ENCODE measurements at places on chromosomes 3 and 15.

- peak; percentile 55 for DNase-seq
Observed at GRCh38 chr15:74531144-74531811, 9.7 kb upstream of the ARID3B start.

DNA sequence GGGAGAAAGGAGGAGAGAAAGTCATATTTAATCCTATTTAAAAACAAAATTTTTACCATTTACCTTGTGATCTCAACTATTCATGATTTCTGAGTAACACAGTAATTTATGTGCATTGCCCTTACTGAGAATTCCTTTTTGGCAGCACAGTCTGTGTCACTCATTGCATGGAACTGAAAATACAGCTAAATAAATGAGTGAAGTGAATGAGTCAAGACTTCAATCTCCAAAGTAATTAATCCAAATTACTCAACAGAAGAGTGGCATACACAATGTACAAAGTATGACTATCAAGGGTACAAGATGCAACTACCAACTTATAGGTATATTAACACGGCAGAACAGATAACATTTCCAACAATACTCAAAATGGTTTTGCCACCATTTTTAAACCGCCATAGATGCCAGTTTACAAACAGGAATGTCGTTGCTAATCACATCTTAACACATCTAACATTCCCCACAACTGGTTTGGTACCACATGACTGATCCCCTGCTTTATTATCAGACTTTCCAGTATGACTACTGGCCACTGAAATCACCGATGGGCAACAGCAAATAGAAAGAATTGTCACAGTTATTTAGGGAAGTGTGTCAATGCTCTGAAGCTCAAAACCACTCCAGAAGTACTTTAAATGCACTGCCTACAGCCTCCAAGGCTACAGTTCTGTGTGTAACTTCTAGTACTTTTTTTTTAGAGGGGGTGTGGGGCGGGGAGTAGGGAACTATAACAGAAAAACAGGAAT, 410.4 kb downstream of the SHQ1 start:
- no peak for DNase-seq

DNA sequence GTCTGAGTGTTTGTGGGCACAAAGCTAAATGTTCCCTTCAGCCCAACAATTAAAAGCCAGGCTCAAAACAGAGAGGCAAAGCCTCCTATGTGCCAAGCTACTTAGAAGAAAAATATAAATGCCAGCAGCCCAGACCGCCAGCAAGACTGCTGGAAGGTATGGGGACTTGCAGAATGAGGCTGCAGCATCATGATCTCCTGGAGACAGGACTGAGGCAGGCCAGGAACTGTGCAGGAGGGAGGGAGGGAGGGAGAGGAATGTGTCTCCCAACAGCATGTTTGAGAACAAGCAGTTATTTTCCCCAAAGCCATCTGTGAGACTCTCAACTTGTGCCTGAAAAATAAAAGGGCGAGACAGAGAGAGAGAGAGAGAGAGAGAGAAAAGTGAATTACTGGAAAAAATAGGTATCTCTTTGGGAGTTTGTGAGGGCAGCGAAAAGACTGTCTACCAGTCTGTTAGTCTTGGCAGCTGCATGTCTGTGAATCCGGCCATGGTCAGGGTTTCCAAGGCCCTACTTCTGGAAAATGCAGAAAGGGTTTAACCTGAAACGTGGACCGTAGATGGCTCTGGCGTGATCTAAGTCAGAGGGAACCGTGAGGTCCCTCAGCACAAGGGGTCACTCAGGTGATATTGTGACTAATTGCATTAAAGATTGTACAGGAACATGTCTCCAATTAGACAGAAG, 139.7 kb upstream of the COL8A1 start:
- DNase-seq = no peak

GRCh38 chr3:48022178-48022577, 6.0 kb upstream of the MAP4 start:
- DNase-seq = no peak

DNA sequence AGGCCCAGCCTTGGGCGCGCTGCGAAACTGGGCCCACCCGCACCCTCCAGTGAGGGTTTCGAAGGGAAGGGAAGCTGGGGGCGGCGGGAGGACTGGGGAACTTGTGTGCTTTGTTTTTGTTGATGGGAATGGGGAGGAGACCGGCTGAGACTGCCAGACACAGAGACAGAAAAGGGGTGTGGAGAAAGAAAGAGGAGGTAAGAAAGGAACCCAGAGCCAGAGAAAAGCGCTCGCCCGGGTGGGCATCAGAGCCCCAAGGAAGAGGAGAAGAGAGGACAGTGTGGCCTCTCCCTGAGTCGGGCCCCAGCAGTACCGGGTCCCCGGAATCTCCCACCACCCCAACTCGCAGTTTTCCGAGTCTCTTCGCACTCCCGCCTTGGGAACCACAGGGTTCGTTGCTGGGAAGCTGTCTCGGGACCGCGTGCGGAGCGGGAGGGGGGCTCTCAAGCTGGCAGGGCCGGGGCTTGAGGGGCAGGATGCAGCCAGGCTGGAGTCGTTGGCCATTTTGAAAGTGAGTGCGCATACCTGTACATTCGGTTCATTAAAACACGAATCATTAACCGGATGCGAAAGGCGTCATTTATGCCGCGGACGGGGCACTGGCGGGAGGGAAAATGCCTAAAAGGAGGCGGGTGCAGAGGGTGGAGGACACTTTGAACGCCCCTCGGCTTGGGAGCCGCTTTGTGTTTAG, 3.1 kb downstream of the SKOR1 start:
- DNase-seq = no peak

DNA sequence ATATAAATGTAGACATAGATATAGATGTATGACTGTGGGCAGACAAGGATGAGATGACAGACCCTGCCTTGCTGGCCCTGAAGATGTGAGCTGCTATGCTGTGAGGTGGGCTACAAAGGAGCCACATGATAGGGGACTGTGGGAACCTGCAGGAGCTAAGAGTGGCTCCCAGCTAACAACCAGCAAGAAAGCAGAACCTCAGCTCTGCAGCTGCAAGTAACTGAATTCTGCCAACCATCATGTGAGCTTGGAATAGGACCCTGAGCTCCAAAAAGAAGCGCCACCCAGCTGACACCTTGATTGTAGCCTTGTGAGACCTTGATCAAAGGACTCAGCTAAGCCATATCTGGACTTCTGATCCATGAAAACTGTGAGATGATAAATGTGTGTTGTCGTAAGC, 123.3 kb upstream of the GRM7 start:
- no peak for DNase-seq

- no peak for DNase-seq
Observed at GRCh38 chr3:171044835-171045793, 18.6 kb upstream of the SLC2A2 start.

DNA sequence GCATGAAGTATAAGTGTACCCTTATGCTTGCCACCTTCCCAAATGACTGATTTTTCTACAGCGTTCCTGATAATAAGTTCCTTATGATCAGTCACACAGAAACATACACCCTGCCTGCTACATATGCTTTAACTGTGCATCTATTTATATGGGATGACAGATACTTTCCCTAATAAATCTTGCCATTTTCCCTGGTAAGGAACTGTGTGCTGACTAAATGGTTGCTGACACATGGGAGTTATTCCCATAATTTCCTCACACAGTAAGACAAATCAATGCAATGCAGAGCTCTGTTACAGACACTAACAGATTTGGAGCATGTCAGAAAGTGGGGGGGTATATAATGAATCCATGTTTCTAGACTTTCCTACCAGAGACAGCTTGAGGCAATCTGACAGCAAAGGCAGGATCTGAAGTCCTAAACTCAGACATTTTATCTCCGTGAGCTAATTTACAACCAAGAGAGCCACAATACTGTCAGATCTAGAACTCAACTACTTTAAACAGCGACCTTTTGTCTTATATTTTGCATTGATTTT, 86.9 kb upstream of the TCF12 start:
- DNase-seq = no peak

DNA sequence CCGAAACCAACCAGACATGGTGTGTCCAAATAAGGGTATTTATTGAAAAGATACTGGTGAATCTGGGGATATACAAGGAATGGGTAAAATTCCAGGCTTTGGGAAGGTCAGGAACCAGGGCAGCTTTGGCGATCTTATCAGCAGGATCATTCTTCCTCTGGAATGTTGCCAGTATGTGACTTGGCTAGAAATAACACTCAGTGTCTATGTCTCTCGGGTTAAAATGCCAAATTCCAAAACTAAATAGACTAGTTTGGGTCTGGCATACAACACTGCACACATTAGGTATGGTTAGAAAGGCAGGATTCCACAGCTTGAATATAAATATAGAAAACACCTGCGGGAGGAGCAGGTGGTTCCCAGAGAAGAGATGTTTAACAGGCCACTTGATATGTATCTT, 220.2 kb upstream of the CD96 start:
- DNase-seq = no peak

GRCh38 chr15:69578787-69579583, 126.4 kb downstream of the RPLP1 start:
- no peak for DNase-seq

DNA sequence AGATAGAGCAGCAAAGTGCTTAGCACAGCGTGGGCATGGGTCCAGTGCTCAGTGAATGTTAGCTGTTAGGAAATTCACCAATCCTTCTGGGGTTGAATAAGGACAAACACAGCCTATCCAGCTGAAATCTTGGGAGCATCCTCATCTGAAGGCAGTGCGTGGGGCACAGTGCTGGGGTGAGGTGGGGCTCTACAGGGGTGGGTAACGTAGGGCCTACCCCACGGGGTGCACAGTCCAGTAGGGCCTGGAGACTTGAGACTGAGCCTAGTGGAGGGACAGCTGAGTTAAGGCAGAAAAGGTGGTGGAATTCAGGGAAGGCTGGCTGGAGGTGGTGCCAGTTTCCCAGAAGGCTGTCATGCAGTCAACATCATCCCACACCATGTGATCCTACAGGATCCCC, 73.0 kb downstream of the ISG20 start:
- no peak for DNase-seq

Data from H1 (cell line).